Astrocyte of the hippocampus (primary cell): ENCODE measurements at places on chromosomes 7 and 10.

GRCh38 chr10:23391821-23392220, 47.1 kb upstream of the OTUD1 start:
- no peak for DNase-seq

GRCh38 chr7:64999165-65000004, 7.1 kb downstream of the ERV3-1 start:
- no peak for DNase-seq

DNA sequence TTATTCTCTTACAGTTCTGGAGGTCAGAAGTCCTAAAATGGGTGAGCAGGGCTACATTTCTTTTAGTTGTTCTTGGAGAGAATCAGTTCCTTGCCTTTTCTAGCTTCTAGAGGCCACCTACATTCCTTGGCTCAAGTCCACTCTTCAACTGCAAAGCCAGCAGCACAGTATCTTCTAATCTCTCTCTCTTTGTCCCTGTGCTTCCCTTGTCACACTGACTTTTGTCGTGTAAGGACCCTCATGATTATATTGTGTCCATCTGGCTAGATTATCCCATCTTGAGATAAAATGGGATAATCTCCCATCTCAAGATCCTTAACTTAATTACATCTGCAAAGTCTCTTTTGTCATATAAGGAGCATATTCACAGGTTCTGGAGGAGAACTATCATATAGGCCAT, 359.0 kb downstream of the ADRA2A start:
- no peak for DNase-seq

DNA sequence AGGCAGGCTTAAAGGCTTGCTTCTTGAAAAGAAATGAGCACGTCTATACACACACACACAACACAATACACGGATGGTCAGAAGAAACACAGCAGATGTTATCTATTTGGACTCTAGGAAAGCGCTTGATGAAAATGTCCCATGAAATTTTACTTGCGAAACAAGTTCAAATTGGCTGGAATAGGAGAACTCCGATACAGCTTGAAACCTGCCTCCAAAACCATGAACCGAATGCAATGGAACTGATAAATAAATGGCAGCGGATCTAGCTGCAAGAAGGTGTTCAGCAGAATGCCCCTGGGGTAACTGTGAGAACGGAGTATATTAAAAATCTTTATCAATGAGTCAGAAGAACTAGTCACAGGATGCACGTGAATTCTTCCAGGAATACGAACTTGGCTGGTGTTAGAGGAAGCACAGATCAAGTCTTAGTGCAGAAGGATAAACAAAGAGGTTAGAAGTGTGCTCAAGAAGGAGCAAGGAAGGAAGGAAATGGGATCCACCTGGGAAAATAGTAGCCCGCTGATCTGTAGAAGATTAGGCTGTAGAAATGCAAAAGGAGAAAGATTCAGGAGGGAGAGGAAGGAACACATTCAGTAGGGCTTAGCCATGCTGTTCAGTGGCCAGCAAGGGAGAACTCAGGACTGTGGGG, 142.0 kb upstream of the PRKCQ start:
- DNase-seq: peak; percentile 73

GRCh38 chr10:94002156-94002555, 8.4 kb downstream of the PLCE1 start:
- no peak for DNase-seq

DNA sequence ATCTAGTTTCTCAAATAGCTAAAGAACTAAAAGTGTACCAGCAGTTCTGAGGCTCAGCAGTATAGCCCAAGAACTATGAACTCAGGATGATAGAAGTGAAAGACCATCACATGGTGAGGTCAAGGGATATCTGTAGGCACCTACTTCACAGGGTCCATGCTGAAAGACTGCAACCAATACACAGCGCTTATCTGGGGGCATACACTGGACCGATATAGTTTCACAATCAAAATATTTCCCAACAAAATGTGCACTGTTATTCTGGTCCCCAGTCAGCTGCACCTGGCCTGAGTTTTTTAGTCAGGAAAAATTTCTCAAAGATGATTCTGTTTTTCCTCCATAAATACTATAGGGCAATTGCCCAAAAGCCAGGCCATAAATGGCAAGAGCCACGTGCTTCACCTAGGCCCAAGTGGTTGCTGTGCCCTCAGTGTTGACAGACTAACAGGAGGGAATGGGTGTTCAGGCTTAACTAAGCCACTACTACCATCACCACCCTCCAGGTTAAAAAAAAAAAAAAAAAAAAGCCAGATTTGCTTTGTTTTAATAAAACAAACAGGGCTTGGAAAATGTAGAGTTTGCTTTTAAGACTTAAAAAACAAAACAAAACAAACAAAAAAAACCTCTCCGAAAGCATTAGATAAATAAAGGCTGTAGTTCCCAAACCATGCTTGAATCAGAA, 58.5 kb downstream of the OGDH start:
- DNase-seq: no peak

DNA sequence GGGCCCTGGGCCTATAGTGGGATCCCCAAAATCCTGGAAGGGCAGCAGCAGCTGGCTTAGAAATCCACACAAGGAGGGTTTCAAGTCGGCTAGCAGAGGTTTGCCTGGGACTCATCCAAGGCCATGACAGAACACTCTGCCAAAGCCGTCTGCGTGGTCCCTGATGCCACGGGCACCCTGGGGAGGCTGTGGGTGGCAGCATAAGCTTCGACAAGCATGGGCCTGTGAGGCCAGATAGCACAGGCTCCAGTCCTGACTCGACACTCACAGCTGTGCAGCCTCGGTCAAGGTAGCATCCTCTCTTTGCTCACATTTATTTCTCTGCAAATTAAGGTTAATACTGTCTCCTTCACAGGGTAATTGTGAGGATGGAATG, 138.3 kb downstream of the JCAD start:
- no peak for DNase-seq

- DNase-seq: no peak
Observed at GRCh38 chr10:4355350-4355749, 470.7 kb upstream of the AKR1E2 start.

DNA sequence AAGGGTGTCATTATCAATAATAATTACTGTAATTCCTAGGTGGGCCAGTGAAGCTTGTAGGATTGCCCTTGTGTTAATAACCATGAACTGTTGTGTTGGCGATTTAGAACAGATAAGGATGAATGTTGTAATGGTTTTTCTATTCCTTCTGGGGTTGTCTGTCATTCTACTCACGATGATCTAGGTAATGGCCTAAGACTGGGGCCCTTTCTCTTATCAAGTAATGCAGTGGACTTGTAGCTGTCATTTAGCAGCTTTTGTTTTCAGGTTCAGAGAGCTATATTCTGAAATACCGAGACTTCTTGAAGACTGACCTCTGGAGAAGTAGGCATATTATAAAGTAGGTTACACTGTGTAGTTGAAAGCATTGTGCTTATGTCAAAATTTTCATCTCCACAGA, 110.2 kb downstream of the TAF3 start:
- DNase-seq: no peak

- DNase-seq: no peak
Observed at GRCh38 chr7:102320601-102321350, 34.1 kb downstream of the SH2B2 start.

- no peak for DNase-seq
Observed at GRCh38 chr7:124452186-124452585, 313.4 kb downstream of the GPR37 start.

- DNase-seq: peak; percentile 20
Observed at GRCh38 chr10:75097666-75098285, 13.7 kb upstream of the SAMD8 start.

- peak; percentile 45 for DNase-seq
Observed at GRCh38 chr10:124123156-124123555, 29.8 kb upstream of the CHST15 start.

GRCh38 chr7:92790992-92791391, 45.4 kb downstream of the CDK6 start:
- DNase-seq: peak; percentile 78

DNA sequence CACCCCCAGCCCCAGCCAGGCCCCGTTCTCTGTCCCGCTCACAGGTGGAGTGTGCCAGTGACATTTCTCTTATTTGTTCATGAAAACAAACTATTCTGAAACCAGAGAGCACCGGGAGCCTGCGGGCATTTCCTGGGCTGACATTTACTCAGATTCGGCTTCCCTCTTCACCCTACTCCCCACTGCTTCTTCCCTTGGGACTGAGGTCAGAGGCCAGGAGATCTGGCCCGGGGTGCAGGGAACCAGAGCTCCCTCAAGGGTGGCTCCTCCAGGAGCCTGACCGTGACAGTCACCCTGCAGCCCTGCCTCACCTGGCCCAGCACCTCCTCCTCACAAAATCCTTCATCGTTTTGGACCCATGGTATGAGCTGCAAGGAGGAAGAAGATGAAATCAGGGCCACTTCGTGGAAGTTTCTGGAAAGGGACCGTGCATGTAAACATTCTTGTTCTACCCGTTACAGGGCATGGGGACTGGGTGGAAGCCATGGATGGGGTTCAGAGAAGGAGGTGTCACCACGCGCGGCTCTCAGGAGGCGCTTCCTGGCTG, 12.2 kb downstream of the BHLHA15 start:
- no peak for DNase-seq

GRCh38 chr7:27912751-27913150, 172.8 kb downstream of the TAX1BP1 start:
- DNase-seq: no peak

GRCh38 chr7:83608716-83609115, 40.2 kb downstream of the SEMA3E start:
- peak; percentile 15 for DNase-seq

DNA sequence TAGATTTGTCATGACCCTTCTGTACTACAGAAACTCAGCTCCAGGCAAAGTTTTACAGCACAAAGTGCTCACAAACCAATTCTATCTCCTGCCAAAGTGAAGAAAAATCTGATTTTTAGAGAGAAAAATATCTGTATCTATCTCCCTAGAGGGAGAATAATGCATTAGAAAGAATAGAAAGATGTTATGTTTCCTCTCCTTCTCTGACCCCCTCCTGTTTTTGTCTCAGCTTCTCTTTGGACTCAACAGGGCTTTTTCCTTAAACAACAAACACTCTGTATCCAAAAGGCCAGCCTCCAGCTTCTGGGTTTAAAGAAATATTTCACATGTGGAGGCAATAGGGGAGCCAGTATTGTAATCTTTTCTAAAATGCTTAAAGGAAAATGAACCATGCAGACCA, 627.4 kb downstream of the REEP3 start:
- DNase-seq: no peak

- no peak for DNase-seq
Observed at GRCh38 chr7:2080060-2080387, 152.7 kb downstream of the MAD1L1 start.

GRCh38 chr10:124860426-124860825, 58.8 kb downstream of the ABRAXAS2 start:
- DNase-seq: no peak

DNA sequence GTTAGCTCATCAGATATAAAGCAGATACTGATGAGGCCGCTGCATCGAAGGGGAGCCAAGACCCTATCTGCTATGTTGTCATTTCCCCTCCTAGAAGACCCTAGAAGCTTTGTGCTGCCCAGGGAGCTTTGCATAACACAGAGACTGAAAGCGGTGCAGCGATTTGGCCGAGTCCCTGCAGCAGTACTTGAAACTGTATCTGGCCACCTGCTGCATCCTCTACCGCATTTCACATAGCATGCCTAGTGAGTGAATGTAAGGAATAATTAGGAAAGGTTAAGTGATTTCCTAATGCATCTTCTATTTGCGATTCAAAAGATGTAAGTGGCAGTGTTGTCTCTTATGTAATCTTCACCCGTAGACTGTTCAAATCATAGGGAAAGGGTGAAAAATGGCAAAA, 106.7 kb downstream of the LRMDA start:
- no peak for DNase-seq

GRCh38 chr7:136061433-136061832, 84.3 kb upstream of the MTPN start:
- DNase-seq: no peak

- DNase-seq: no peak
Observed at GRCh38 chr7:27478556-27478955, 184.1 kb downstream of the HIBADH start.

GRCh38 chr7:72805526-72806494, 22.2 kb downstream of the TYW1B start:
- DNase-seq: peak; percentile 56

- no peak for DNase-seq
Observed at GRCh38 chr7:134835463-134835823, 56.0 kb downstream of the CALD1 start.

GRCh38 chr7:142863891-142864685, 9.2 kb downstream of the EPHB6 start:
- DNase-seq: no peak

DNA sequence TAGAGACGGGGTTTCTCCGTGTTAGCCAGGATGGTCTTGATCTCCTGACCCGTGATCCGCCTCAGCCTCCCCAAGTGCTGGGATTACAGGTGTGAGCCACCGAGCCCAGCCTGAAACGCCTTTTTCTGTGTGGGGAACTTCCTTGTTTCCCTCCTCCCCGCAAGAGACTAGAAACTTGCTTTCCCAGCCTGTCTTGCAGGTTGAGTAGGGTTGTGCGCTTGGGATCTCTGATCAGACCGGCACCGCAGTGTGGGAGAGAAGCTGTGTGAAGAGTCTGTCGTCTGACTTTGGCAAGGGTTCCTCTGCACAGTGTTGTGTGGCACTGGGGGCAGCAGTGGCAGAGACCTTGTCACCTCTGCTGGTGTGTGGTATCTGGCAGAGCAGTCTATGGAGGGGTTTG, 28.9 kb downstream of the RBM17 start:
- DNase-seq: no peak

DNA sequence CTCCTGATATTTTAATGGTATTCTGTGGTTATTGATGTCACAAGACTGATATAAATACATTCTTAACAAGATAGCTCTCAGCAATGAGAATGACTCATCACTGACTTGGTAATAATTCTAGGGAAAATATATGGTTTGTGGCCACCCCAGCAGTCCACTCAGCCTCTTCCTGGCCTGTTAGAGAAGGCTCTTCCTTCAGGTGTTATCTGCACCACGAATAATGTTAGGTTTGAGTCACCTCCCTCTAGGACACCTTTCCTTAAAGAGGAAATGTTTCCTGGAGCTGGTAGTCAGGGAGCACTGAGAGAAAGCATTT, 163.3 kb downstream of the SVIL start:
- DNase-seq: peak; percentile 56

GRCh38 chr10:43075612-43076003, 1.3 kb upstream of the RET start:
- DNase-seq: no peak

- peak; percentile 5 for DNase-seq
Observed at GRCh38 chr7:3787717-3788264, 486.7 kb downstream of the SDK1 start.

- no peak for DNase-seq
Observed at GRCh38 chr7:92631850-92632487, 41.8 kb upstream of the FAM133B start.

- no peak for DNase-seq
Observed at GRCh38 chr7:128003787-128004186, 27.4 kb downstream of the LRRC4 start.
